Cardiac septum (tissue), 1 donor: ENCODE measurements at places on chromosomes 5 and 9. TPM values are rescaled to one million over a fixed set of nuclear protein-coding genes. Genes with fewer than 3 reads are reported as not detected.

DNA sequence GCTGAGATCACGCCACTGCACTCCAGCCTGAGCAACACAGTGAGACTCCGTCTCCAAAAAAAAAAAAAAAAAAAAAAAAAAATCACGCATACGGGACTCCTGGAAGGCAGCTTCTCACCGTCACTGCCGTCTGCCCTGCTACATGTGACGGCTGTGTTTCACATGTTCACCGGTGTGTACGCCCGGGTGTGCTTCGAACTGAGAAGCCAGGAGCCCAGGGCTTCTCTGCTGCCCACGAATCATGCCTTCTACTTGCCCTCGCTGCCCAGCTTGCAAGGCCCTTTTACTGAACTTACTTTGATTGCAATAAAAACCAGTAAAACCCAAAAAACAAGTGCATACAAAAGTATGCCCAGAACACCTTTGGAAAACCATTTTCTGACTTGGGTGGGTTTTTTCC is 5.8 kb upstream of the NKD2 start:
- DNase-seq, result peak; percentile 49

- no peak for DNase-seq
These were observed 177.5 kb downstream of the ZDHHC21 start for GRCh38 chr9:14515571-14516198.

DNA sequence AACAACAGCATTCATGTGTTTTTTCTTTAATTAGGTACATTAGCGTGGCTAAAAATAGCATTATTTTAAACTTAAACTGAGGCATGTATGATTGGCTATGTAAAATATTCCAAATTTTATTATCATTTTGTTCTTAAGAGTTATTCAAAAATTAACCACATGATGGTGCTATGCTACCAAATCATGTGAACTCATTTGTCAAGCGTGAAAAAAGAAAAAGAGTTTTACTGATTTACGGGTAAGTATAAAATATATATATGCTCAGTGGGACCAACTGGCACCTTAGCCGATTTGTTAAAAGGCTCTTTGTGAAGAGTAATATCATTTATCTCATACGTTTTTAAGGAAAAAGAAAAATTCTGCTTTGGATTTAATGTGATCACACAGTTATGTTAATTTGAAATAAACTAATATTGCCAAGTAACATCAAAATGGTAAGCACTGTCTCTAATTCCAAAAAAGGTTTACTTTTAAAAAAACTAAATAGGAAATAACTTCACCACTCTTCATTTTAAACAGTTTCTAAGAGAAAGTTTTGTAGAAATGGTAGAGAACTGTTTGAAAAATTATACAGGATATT is 1042.3 kb downstream of the CDH12 start:
- DNase-seq, result no peak

GRCh38 chr9:134167530-134167931 is 3.2 kb upstream of the RNU6ATAC start:
- no peak for DNase-seq

DNA sequence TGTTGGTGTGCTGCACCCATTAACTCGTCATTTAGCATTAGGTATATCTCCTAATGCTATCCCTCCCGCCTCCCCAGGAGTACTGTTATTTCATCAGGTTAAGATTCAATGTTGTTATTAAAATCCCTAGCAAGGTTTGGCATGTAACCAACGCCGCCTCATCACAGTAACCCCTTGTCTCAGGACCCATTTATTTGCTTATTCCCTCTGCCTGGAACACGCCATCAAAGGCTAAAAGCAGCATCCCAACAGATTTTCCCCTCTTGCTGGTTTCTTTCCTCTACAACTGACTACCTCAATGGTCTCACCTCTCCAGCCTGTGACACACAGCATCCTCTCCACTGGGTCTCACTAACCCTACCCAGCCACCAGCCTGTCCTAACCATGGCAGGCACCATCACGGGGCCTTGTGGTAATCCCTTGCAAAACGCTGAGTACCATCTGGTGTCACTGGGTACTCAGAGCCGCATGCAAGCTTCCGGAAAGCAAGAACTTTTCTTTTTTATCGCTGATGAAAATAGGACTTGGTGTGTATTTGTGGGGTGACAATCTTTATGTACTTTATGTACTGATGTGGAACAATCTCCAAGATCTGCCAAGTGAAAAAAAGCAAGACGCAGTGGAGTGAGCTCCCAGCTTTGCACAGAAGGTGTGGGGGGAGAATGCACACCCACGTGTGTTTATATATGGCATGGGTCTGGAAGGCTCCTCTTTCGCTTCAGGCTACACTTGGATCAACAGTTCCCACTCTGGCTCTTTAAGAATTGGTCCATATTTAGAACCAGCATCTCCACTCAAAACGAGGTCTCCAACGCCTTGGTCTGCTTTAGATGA is 6.1 kb downstream of the RPS14 start:
- no peak for DNase-seq

- no peak for DNase-seq
These were observed 131.3 kb upstream of the DAP start for GRCh38 chr5:10892147-10892910.

ZBTB5 gene
- 7.2 TPM for total RNA-seq
